Activated CD4-positive, alpha-beta memory T cell treated with anti-CD3 and anti-CD28 coated beads, Interleukin-2, amount 10 ng/mL, durations not matched to agents 7 days and 5 days (primary cell): ENCODE measurements at places on chromosomes 1 and 21. TPM values are rescaled to one million over a fixed set of nuclear protein-coding genes. Genes with fewer than 3 reads are reported as not detected.

GRCh38 chr1:9373619-9374018, 80.9 kb downstream of the SPSB1 start:
- no peak for DNase-seq
- no peaks in the 10 kb centered on the region for H3K4me1 ChIP-seq
- H3K4me3 ChIP-seq: no peak overlapping the region
- no peaks in the 10 kb centered on the region for H3K27me3 ChIP-seq
- no peaks in the 10 kb centered on the region for H3K36me3 ChIP-seq
- no peak overlapping the region for H3K27ac ChIP-seq

DNA sequence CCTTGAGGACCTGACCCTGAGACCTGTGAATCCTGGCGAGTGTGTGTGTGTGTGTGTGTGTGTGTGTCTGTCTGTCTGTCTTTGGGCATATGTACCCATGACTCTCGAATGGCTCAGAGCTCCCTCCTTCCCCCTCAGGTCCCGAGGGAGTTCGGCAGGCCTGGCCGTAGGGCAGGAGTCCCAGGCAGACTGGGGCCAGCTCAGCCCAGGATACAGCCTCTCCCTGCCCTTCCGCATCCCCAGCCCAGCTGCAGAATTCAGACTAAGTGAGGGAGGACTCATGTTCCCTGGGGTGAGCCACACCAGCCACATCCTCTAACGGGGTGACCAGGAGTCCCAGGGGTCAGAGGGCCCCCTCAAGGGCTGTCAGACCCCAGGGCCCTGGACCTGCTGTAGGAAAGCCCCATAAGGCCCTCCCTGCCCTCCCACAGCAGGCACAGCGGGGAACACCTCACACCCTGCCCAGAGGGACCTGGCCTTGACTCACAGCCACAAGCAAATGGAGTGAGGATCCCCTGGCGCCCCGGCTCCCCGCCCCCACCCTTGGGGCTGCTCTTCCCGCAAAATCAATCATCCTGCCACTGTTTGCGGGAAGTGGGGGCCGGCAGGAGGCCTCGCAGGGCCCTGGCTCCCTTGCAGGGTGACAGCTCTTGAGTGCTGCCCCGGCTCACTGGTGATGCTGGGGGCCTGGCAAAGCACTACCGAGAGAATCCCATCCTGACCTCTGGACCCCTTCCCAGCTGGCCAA, 101.7 kb upstream of the CASZ1 start:
- no peaks in the 10 kb centered on the region for H3K36me3 ChIP-seq
- no peak for DNase-seq
- H3K4me1 ChIP-seq: no peaks in the 10 kb centered on the region
- H3K27me3 ChIP-seq: peaks cover 2% of the 10 kb centered on the region
- H3K27ac ChIP-seq: no peak overlapping the region

The SERTAD4 gene
- total RNA-seq: not detected

The TMEM81 gene
- 2.6 TPM for total RNA-seq

GRCh38 chr1:231032963-231033362, 7.1 kb downstream of the FAM89A start:
- peaks cover 5% of the 10 kb centered on the region for H3K27me3 ChIP-seq
- no peak overlapping the region for H3K4me3 ChIP-seq
- no peak for DNase-seq
- H3K4me1 ChIP-seq: peaks cover 19% of the 10 kb centered on the region
- no peak overlapping the region for H3K27ac ChIP-seq

GRCh38 chr1:22222723-22223122, 79.8 kb upstream of the WNT4 start:
- DNase-seq: no peak
- no peak overlapping the region for H3K27ac ChIP-seq
- H3K36me3 ChIP-seq: no peaks in the 10 kb centered on the region
- no peak overlapping the region for H3K4me3 ChIP-seq

- peaks cover 21% of the 10 kb centered on the region for H3K36me3 ChIP-seq
- H3K4me3 ChIP-seq: no peak overlapping the region
- H3K27ac ChIP-seq: no peak overlapping the region
- no peak for DNase-seq
- peaks cover 54% of the 10 kb centered on the region for H3K4me1 ChIP-seq
Measured at GRCh38 chr1:55204997-55205396, 10.2 kb downstream of the USP24 start.

- no peaks in the 10 kb centered on the region for H3K36me3 ChIP-seq
- peaks cover 5% of the 10 kb centered on the region for H3K27me3 ChIP-seq
- no peak overlapping the region for H3K27ac ChIP-seq
- DNase-seq: peak; percentile 66
Measured at GRCh38 chr1:25503551-25504426, 39.6 kb upstream of the LDLRAP1 start.

The EMC1 gene
- total RNA-seq: 29.1 TPM

DNA sequence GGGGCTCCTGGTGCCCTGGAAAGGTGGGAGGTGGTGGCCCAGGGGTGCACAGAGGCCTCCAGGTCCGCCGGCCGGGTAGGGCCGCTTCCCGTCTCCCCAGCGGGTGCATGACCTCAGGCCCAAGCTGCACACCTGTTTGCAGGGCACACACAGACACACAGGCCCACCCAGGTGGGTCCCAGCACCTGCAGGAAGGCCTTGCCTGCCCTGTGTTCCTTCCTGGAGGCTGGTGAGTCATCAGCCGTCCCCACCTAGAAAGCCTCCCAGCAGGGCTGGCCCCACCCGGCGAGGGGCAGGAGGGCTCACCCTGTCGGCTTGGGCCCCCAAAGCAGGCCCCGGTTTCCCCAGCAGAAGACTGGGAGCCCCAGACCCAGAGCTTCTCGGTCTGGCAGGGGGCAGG, 23.6 kb upstream of the TTLL10 start:
- peaks cover 4% of the 10 kb centered on the region for H3K4me1 ChIP-seq
- H3K4me3 ChIP-seq: no peak overlapping the region
- no peak overlapping the region for H3K27ac ChIP-seq
- peaks cover 17% of the 10 kb centered on the region for H3K36me3 ChIP-seq

DNA sequence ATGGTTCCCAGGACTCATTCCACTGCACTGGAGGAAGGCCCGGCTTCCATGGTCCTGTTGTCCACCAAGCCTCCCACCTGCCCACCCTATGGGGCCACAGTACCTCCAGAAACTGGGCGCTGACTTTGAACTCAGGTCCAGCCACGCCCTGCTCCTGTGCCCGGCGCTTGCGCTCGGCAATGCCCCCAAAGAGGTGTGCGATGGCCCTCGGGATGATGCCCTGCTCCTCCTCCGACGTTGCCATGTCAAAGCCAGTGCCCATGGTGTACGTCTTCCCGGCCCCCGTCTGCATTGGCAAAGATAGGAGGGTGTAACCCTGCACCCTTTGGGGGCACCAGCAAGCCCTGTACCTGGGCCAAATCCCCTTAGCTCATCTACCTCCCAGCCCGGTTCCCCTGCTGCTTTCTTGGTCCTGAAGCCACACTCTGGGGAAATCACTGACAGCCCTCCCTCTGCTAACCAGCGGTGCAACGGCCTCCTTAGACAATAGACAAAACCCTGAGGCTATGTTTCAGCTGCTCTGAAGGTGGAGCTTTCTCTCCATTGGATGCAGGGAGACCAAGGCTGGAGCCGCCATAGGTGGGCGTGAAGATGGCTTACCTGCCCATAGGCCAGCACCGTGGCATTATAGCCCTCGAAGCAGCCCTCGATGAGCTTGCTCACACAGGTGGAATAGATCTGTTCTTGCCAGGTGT, 14.7 kb downstream of the KIF21B start:
- DNase-seq: no peak
- peak overlapping the region; percentile 70 for H3K27ac ChIP-seq
- H3K27me3 ChIP-seq: no peaks in the 10 kb centered on the region
- H3K4me3 ChIP-seq: no peak overlapping the region
- H3K36me3 ChIP-seq: peaks cover 59% of the 10 kb centered on the region
- peaks cover 59% of the 10 kb centered on the region for H3K4me1 ChIP-seq

The ANP32E gene
- total RNA-seq: 185 TPM

The ANGPTL3 gene
- not detected for total RNA-seq

The CLCA2 gene
- not detected for total RNA-seq

GRCh38 chr1:2969845-2970291, 51.4 kb upstream of the ACTRT2 start:
- H3K27me3 ChIP-seq: no peaks in the 10 kb centered on the region
- no peaks in the 10 kb centered on the region for H3K36me3 ChIP-seq
- no peak overlapping the region for H3K27ac ChIP-seq
- H3K4me1 ChIP-seq: peaks cover 10% of the 10 kb centered on the region
- H3K4me3 ChIP-seq: no peak overlapping the region

The TFB2M gene
- total RNA-seq: 7.4 TPM

DNA sequence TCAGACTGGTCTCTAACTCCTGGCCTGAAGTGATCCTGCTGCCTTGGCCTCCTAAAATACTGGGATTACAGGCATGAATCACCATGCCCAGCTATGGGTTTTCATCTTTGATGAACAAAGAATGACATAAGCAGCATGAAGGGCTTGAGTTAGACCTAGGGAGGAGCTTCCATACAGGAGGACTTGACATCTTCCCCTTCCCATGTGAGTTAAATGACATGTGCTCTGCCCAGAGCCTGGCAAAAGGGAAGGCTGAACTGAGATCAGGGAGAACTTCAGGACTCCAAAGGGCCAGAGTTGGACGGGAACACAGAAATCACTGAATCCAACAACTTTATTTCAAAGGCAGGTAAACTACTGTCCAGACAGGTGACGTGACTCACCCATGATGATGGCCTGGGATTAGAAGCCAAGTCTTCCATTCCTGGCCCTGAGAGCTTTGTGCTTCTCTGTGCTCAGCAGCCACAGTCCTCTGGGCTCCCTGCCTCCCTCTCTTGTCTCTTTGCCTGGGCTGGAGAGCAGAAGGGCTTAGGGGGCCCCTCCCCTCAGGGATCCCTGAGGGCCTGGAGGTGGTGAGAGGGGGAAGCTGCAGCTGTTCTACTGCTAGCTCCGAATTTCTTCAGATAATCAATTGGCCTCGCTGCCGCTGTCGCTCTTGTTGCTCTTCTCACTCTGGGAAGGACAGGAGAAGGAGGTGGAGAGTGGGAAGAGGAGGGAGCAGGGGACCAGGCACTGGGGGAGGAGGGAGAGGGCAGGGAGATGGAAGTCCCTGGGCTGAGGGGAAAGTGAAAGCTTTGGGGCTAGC, 7.6 kb downstream of the NHLH1 start:
- no peak overlapping the region for H3K27ac ChIP-seq
- H3K36me3 ChIP-seq: no peaks in the 10 kb centered on the region
- peaks cover 6% of the 10 kb centered on the region for H3K27me3 ChIP-seq
- no peak for DNase-seq

The AKR7A3 gene
- total RNA-seq: 0.20 TPM

The IFI44L gene
- 430 TPM for total RNA-seq

DNA sequence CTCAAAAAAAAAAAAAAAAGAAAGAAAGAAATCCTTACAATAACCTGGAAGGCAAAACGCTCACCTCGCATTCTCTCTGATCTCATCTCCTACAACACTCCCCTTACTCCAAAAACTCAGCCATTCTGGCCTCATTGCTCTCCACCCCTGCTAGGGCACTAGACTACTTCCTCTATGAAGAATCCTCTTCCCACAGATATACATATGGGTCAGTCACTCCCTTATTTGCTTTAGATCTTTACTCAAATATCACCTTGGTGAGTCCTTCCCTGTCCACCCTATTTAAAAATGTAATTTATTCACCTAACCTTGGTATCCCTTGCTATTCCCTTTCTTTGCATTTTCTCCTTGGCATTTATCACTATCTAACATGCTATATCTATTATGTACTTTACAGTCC, 24.6 kb upstream of the KIF1B start:
- no peak for DNase-seq
- H3K36me3 ChIP-seq: peaks cover 3% of the 10 kb centered on the region
- H3K27ac ChIP-seq: no peak overlapping the region
- no peak overlapping the region for H3K4me3 ChIP-seq
- H3K27me3 ChIP-seq: no peaks in the 10 kb centered on the region

DNA sequence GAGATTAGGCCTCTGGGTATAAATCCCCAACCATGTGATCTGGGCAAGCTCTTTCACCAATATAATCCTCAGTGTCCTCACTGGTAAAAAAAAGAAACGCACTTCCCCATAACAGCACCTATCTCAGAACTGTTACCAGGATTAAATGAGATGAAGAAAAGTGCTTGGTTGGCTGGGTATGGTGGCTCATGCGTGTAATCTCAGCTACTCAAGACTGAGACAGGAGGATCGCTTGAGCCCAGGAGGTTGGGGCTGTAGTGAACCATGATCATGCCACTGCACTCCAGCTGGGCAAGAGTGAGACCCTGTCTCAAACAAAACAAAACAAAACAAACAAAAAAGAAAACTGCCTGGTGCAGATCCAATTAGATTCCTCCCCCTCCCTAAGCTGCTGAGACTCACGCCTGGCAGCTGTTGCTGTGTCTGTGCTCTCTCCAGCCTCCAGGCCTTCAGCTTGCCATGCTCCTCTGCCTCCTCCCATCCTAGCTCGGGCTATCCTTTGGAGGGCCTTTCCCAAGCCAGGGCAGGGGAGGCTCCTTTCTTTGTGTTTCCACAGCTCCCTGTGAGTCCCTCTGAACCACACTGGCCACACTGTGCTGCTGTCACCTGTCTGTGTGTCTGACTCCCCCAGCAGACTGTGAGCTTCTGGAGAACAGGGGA, 19.0 kb downstream of the CYB5RL start:
- DNase-seq: no peak
- H3K4me1 ChIP-seq: no peaks in the 10 kb centered on the region
- H3K27me3 ChIP-seq: no peaks in the 10 kb centered on the region
- H3K27ac ChIP-seq: no peak overlapping the region
- no peak overlapping the region for H3K4me3 ChIP-seq
- H3K36me3 ChIP-seq: peaks cover 11% of the 10 kb centered on the region

DNA sequence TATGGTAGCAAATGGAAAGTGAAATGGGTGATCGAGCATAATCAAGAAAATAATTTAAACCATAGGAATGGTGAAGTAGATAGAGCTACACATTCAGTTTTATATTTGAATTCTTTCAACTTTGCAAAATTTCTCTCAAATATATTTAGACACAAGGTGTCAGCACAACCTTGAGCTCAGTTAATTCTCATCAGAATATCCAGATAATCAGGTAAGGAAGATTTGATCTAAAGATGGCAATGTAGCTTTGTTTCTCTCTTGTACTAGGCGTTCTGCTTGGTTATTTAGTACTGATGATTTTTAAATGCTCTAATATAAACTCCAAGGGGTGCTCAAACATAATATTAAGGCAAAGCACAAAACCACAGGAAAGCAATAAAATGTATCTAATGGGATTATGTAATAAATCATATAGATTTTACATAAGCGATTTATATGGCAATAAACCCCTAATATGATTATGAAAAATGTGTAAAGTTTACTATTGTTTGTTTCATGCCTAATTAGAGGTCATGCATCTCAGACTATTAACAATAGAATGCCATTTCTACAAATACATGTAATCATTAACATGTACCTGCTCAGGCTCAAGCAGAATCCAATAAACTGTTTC, 32.4 kb upstream of the SERTAD4 start:
- no peaks in the 10 kb centered on the region for H3K36me3 ChIP-seq
- H3K4me3 ChIP-seq: no peak overlapping the region
- no peaks in the 10 kb centered on the region for H3K4me1 ChIP-seq

The RIMKLA gene
- 2.9 TPM for total RNA-seq

GRCh38 chr1:155004352-155005075, 1.9 kb downstream of the ZBTB7B start:
- H3K27me3 ChIP-seq: no peaks in the 10 kb centered on the region
- H3K4me3 ChIP-seq: peak overlapping the region; percentile 90
- H3K4me1 ChIP-seq: peaks cover 52% of the 10 kb centered on the region
- DNase-seq: no peak
- H3K27ac ChIP-seq: peak overlapping the region; percentile 90
